ENCODE measurements at places on chromosomes 2 and 18.

- no peak for DNase-seq
Observed at GRCh38 chr18:48885924-48886400, 64.8 kb downstream of the SMAD7 start.

DNA sequence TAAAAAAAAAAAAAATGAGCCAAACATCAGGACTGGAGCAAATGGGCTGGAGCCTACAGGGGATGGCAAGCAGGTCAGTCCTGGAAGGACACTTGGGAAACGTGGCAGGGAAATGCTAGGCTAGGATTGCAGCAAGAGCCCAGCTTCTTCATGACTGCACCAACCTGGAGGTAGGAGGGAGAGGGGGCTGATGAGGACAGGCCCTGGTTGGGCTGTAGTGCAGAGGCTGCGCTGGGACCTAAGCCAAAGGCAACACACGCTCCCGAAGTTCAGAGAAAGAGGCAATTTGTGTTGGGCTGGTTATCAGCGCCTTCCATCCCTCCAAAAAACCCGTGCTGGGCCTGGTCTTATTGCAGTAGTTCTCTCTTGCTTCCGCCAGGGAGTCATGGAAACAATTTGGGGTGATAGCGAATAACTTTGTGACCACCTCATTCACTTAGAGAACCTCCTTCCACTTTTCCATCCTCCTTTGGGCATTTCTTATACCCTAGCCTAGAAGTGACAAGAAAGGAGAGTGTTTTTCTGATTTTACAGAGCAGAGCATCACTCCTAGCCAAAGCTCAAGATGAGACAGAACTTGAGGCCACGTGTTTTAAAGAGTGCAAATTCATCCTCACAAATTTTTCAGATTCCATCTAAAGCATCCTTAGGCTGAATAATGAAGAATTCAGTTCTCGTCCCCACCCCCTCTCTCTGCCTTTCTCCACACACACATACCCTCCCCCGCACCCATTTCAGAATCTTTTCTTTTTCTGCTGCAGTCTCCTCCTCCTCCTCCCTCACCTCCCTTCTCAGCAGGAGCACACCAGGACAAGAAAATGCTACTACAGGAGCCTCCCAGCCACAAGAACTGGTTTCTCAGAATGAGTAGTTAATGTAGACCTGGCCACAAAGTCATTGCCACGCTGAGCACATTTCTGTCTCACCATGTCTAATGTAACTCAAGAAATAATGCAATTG lies 82.5 kb upstream of the STPG4 start:
- no peak for DNase-seq

- DNase-seq = no peak
Observed at GRCh38 chr2:8636041-8636491, 45.8 kb upstream of the ID2 start.

DNA sequence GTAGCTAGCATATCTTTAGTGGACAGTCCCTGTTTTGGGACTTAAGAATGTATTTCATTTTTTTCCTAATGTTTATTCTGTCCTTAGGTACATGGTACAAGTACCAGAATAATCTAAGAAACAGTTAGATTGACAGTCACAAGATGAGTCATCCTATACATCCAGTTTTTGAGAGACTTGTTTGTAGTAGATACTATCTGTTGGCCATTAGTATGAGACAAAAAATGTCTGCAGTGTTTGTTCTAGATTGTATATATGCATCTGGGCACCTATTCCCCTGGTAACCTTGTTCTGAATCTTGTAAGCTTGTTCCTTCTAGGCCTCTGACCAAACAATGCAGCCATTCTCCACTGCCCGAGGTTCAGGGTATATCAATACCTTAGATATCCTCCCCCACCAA lies 1343.5 kb downstream of the SUCLG1 start:
- DNase-seq = no peak

DNA sequence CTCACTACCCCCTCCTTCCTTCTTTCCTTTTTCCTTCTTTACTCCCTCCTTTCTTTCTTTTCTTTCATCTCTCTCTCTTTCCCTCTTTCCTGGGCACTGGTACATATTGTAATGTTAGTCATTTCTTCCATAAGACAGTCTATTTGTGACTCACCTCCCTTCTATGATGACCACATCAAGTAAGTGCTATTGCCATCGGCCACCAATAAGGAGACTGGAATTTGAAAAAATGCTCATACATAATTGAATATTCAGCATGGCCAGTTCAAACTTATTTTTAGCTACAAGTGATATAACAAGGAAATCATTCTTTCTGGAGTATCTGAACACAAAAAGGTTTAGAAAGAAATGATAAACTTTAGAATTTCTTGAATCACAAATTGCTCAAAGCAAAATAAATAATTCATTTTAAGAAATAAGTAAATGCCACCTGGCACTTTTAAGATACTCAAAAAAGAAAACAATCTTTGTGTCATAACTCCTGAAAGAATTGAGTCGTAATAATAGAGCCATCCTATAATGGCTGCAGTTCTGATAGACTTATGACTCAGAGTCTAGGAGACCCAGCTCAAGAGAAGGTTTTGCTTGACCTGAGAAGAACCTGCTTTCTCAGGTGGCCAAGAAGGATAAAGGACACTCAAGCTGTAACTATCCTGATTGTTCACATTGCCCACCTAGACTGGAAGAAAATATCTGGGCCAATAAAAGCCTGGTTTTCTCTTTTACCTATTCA lies 51.6 kb upstream of the CCBE1 start:
- no peak for DNase-seq

DNA sequence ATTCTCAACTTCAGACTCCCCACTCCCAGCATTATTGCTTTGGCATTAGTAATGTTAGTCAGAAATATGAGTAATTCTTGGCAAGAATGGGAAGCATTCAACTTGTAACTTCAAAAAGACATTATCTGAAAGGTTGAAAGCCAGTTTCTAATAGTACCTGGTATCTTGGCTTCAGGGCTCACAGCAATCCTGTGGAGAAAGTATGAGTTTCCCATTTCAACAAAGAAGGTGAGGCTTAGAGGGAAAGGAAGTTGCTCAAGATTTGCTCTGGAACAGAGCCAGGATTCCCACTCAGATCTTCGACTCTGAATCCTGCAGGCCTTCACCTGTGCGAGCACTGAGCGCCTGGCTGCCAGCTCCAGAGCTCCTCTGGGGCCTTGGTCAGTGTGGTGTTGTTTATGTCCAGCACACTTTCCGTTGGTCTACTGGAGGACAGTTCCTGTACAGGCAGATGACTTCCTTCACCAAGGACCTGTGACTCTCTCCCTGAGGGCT lies 136.1 kb downstream of the MCFD2 start:
- no peak for DNase-seq
